CD4-positive, alpha-beta T cell treated with Interleukin-17A for 4 hours (primary cell): ENCODE measurements at places on chromosomes 2 and 18.

- no peak for DNase-seq
These were observed 62.5 kb upstream of the RAB27B start for GRCh38 chr18:54765636-54766375.

GRCh38 chr2:9552219-9553178, 3.1 kb downstream of the ADAM17 start:
- no peak for DNase-seq

GRCh38 chr18:78995740-78996395, 16.2 kb downstream of the SALL3 start:
- DNase-seq = no peak

DNA sequence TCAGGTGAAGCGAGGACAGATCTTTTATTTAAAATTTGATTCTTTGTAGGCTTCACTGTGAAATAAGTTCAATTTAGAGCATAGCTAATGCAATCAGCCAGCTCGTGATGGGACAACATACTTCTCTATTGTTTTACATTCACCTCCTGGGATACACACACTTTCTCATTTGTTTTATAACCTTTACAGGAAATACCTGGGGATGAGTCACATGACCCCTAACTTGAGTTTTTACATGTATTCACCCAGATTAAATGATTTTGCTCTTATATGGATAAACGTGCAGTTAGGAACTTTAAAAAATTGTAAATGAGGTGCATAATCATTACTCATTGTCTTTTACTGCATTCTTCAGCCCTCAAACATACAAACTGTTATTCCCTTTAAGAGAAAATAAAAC, 152.1 kb downstream of the NEDD4L start:
- DNase-seq = no peak

- no peak for DNase-seq
These were observed 234.4 kb upstream of the RBBP8 start for GRCh38 chr18:22698711-22699110.

GRCh38 chr2:67532387-67532786, 135.3 kb downstream of the ETAA1 start:
- no peak for DNase-seq

DNA sequence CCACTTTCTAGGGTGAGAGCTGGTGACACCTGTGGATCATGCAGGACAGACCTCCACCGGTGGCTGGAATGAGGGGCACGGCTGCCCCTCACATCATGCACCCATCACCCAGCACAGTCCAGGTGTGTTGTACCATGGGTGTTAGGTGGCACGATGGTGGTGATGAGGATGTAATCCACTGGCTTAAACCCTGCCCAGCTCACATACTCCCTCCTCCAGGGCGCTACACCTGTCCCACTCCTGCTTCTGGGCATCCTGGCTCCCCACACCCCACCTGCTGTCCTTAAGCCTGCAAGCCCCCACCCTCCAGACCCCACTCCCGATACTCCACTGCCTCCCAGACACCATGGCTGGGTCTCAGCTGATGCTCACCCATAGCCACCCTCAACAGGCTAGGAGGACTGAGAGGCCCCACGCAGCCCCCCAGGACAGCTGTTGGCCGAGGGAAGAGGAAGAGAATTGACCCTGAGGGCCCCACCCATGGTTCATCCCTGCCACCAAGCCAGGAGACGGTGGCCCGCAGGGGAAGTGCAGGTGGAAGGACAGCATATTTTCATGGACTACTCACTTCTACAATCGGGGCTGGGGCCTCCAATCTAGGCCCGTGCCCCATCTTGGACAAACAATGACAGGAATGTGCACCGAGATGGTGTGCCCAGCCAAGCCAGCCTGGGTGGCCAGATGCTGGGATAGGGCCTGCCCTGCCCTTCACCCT, 34.3 kb downstream of the MAL start:
- DNase-seq = no peak

GRCh38 chr2:157377861-157378260, 52.2 kb upstream of the ERMN start:
- DNase-seq = no peak

DNA sequence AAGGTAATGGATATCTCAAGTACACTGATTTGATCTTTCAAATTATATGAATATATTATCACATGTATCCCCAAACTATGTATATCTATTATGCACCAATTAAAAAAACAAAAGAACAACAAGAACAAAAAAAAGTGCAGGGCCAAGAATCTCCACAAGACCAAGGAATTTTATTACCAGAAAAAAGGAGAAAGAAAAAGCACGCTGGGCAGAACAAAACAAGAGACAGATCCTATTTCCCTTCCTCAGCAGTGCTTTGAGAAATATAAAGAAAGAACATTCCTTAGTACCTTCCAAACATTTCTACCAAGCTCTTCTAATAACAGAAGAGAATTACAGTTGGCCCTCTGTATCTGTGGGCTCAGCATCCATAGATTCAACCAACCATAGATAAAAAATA, 144.7 kb upstream of the CREB1 start:
- no peak for DNase-seq

DNA sequence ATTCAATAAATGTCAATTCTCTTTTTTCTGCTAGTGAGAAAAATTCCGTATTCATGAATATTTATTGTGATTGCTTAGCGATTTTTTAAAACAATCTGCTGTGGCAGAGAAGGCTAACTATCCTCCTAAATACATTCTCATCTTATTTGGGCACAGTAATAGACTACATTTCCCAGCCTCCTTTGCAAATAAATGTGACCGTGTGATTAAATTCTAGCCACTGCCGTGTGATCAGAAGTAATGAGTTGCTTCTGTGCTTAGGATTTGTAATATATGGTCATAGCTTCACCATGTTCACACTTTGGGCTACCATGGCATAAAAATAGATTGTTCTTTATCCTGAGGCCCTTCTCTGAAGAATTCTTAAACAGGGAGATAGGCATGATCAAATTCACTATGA, 179.6 kb downstream of the FAM124B start:
- DNase-seq = no peak

GRCh38 chr2:112476434-112476833, 5.5 kb upstream of the TTL start:
- DNase-seq = no peak

DNA sequence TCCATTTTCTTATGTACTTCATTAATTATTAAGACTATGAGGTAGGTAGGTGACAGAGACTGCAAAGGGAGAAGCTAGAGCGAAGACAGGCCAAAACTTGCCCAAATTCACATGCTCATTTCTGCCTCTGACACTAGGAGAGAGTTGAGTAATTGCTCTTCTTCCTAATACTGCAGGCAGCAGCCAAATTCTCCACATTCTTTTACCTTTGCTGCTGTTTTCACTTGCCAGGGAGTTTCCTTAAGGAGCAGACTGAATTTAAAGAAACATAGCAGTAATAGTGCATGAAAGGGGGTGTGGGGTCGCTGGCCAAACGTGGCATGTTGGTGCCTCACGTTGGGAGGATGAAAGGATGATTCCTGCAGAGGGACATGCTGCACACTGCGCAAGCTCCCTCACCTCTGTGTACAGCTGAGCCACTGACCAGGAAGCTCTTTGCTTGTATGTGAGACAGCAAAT, 12.3 kb downstream of the CRIM1 start:
- no peak for DNase-seq

- DNase-seq = no peak
These were observed 488.9 kb downstream of the RNF144A start for GRCh38 chr2:7405861-7406715.

- peak; percentile 82 for DNase-seq
These were observed 81.9 kb downstream of the CLIP4 start for GRCh38 chr2:29196792-29197788.

GRCh38 chr2:166519391-166519962, 25.4 kb upstream of the SCN7A start:
- DNase-seq = no peak

- DNase-seq = no peak
These were observed 14.6 kb downstream of the ALPG start for GRCh38 chr2:232421189-232421785.

GRCh38 chr2:119548516-119549120, 4.4 kb downstream of the CFAP221 start:
- no peak for DNase-seq

DNA sequence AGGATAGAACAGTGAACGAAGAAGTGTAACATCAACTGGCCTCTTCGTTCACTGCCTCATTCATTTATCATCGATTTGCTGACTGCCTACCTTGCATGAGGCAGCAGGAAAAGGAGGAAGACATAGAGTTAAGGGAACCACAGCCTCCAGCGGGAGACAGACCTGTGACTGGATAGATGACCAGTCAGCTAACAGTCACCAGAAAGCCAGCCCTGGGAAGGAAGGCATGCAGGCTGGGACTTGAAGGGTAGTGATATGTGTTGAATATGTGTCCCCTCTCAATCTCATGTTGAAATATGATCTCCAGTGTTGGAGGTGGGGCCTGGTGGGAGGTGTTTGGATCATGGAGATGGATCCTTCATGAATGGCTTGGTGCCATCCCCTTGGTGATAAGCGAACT, 58.3 kb downstream of the CTIF start:
- no peak for DNase-seq

- DNase-seq = no peak
These were observed 140.4 kb downstream of the ANKRD44 start for GRCh38 chr2:197170208-197170607.

DNA sequence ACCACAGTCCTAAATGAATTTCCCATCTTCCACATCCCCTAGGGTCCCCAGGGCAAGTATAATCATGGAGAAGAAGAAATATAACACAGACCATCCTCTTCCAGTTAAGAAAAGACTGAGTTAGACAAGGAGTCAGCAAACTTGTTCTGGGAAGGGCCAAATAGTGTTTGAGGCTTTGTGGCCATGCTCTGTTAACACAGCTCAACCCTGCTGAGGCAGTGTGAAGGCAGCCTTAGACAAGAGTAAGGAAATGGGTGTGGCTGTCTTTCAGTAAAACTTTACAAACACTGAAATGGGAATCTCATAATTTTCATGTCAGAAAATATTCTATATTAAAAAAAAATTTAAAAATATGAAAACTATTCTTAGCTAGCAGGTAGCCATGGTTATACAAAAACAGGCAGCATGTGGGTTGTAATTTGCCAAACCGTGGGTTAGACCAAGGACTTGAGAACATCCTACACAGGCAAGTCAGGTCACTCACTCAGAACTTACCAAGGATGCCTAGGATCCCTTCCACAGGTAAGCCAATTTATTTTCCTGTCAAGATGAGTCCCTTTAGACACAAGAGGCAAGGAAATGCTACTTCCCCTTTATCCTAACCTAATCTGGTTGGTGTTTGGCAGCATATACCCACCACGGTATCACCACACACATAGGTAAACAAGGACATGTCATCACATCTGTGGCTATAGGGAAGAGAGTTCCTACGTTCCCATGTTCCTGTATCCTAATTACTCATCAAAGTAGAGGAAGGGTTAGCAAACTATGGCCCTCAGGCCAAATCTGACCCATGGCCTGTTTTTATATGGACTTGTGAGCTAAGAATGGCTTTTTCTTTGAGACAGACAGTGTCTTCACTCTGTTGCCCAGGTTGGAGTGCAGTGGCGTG, 31.9 kb downstream of the C2orf74 start:
- no peak for DNase-seq

GRCh38 chr2:236971919-236972381, 113.7 kb upstream of the COPS8 start:
- DNase-seq = no peak

DNA sequence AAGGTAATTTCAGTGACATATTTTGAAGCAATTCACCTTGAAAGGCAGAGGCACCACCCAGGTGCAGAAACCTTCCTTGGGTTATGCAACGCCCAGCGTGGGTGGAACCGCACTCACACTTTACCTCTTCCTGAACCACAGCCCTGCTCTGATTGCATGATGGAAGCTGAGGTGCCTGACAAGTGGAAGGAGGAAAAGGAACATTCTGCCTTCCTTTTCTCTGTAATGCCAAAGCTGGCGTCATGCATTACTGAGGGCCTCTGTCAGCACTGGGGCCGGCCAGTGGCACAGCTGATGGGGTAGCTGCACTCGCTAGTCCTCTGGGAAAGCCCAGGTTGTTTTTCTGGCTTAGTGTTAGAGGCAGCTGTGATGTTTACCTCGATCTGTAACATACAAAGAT, 266.5 kb downstream of the NEDD4L start:
- peak; percentile 69 for DNase-seq

GRCh38 chr2:76812156-76812555, 710.0 kb downstream of the LRRTM4 start:
- DNase-seq = no peak

GRCh38 chr2:237591141-237591881, 777 bp upstream of the RAB17 start:
- DNase-seq = peak; percentile 28

DNA sequence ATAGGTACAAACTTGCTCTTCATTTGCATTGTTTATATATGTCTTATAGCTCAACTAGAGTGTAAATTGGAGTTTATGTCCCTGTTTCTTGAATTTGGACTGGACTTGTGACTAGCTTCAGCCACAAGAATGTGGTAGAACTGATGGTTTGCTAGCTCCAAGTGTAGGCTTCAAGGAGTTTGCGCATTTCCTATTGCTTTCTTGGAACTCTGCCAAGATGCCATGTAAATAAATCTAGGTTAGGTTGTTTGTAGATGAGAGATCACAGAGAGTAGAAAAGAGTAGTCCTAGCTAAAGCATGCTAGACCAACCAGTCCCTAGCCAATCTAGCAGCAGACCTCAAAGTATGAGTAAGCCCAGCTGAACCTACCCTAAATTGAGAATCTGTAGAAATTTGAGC, 183.0 kb upstream of the CYP26B1 start:
- no peak for DNase-seq

DNA sequence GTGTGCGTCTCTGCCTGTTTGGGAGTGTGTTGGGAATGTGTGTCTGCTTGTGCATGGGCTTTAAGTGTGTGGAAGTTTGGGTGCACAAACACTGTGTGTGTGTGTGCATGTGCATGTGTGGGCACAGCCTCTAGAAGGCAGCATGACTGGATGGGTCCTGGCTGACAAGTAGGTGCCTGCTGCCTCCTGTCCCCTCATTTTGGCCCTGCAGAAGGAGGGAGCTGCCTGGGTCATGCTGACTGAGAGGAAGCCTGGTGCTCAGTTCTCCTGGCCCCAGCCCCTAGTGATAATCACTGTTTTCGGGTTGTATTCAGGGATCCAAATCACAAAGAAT, 34.1 kb downstream of the GLI2 start:
- DNase-seq = no peak

DNA sequence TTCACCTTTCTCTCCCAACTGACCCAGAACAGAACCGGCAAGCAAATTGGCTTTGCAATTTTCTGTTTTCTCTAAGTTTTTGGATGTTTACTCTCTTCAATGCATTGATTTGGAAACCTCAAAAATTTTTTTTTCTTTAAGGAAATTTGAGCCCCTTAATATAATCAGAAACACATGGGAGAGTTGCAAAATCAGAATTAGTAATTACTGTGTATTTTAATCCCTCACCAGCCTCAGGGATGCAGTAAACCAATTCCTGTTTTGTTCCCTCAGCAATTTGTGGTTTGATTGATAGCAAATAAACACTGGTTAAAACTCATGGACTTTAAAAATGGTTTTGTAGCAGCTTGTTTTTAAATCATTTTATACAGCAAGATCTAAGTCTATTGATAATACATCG, 281.5 kb downstream of the NEDD4L start:
- DNase-seq = no peak

DNA sequence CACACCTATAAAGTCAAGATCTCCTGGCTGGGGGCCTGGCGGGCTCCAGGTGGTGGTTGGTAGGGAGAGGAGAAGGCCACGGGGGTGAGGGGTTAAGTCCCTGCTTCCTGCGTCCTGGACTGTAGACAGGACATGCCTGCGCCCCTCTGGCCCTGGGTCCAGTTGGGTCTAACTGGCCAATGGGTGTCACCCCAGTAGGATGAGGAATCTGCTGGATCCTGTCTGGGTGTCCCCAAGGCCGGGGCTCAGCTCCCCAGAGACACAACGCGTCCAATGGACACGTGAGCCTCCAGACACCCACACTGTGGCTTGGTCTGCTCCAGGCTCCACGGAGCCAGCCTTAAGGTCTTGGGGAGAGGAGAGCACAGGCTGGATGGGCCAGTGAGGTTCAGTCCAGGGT, 19.6 kb downstream of the AQP12A start:
- DNase-seq = no peak
